ENCODE measurements at places on chromosomes 2 and 18. TPM values are rescaled to one million over a fixed set of nuclear protein-coding genes. Genes with fewer than 3 reads are reported as not detected.

DNA sequence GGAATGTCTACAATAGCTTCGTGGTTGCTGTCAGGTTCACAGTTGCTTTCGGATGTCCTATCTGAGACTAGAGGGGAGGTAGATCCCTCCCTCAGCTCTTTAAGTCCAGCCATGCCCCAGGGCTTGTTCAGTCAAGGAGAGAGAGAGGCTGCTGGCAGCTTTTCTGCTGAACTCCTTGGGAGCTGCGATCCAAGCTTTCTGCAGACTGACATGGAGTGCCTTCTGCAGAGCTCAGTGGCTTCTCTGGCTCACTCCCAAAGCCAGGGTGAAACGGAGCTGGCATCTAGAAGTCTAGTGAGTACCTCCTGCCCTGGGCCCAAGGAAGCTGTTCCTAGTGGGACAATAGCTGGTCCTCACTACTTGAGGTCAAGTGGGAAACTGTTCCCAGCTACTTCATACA, 62.5 kb downstream of the TMEM17 start:
- DNase-seq, result peak; percentile 17

GRCh38 chr2:118431997-118432396, 343.7 kb downstream of the INSIG2 start:
- no peak for DNase-seq

DNA sequence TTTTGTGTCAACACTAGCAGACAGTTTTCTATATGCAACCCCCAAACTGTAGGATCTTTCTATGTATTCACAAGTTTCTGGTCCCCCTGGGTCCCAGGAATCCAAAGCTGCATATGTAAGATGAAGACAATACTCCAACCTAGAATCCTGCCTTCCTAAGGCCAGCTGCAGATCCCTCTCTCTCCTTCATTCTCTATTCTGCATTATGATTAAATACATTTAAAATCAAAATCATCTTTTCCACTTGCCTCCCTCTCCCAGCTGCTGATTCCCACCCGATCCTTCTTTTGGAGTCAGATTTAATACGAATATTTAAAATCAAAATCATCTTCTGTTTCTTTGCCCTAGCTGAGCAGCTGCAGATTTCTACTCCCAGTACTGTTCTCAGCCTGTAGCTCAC, 783.0 kb upstream of the ZEB2 start:
- DNase-seq, result no peak

- DNase-seq, result no peak
Measured at GRCh38 chr2:218152172-218152571, 14.6 kb downstream of the CXCR1 start.

The TMEM247 gene
- polyA plus RNA-seq, result not detected

DNA sequence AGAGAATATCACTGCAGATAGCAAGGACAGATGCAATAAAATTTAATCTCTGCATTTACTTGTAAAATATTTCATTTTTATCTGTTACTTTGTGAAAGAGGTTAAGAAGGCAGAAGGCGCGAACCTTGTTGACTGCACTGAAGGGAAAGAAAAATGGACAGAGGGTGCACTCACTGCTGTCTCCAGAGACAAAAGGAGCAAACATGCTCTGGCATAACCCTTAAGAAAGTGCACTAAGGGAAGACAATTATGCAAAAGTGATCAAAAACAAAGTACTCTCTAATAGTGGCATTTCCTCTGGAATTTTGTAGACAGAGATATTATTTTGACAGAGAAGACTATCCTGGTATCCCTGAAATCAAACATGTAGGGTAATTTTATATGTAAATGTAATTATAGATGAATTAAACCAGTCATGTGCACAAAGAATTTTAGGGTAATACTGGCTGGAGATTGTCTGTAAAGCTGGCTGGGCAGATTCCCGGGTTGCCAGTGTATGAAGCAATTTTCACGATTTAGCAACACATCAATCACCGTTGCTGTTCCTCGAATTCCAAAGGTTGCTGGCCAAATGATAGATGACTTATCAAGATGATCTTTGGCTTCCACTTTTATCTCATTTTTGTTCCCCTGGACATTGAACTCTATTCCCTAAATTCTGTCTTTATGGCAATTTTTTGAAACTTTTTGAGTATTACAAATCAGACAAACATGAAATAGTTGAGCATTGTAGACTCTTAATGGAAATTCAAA, 1176.9 kb downstream of the SUCLG1 start:
- DNase-seq, result no peak

The SCN7A gene
- 1.6 TPM for polyA plus RNA-seq

- no peak for DNase-seq
Measured at GRCh38 chr2:129862668-129863067, 116.8 kb upstream of the RAB6C start.

The COL4A3 gene
- 0.46 TPM for polyA plus RNA-seq

GRCh38 chr18:38313831-38314230, 748.2 kb upstream of the CELF4 start:
- DNase-seq, result no peak

- DNase-seq, result no peak
Measured at GRCh38 chr18:14930576-14930975, 182.6 kb downstream of the ANKRD30B start.

The TPO gene
- not detected for polyA plus RNA-seq

The UGT1A5 gene
- polyA plus RNA-seq, result 0.14 TPM

DNA sequence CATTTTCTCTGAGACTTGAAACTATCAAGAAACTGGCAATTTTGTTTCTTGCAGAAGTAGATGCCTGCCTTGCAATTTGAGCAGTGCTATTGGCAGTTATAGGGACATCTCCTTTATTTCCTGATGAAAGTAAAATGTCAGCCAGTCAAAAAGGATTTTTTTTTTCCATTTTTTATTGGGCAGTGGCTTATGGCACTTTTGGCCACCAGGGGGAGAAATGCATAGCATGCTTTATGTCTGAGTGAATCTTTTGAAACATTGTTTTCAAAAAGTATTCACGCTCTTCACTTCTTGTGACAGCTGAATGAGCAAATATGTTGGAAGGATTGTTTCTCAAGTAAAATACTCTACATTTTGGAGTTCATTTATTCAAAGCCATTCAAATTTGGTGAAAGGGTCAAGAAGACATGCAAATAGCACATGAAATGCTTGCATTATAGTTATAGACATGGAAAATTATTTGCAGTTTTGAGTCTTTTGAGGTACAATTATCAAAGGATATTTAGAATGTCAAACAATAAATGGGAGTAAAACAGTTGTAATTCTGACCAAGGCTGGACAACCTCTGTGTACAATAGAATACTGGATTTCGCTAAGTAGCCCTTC, 491.0 kb downstream of the CDH2 start:
- no peak for DNase-seq

- DNase-seq, result no peak
Measured at GRCh38 chr2:29916571-29916970, 4.8 kb downstream of the ALK start.

GRCh38 chr2:86015006-86015405, 90.7 kb downstream of the POLR1A start:
- DNase-seq, result no peak

The RPL37A gene
- 819 TPM for polyA plus RNA-seq

The ATL2 gene
- 21.0 TPM for polyA plus RNA-seq

GRCh38 chr18:76388891-76389423, 106.1 kb downstream of the ZNF516 start:
- no peak for DNase-seq

- no peak for DNase-seq
Measured at GRCh38 chr18:73724958-73725357, 422.7 kb downstream of the FBXO15 start.

- DNase-seq, result no peak
Measured at GRCh38 chr2:54384301-54385203, 71.6 kb upstream of the SPTBN1 start.

DNA sequence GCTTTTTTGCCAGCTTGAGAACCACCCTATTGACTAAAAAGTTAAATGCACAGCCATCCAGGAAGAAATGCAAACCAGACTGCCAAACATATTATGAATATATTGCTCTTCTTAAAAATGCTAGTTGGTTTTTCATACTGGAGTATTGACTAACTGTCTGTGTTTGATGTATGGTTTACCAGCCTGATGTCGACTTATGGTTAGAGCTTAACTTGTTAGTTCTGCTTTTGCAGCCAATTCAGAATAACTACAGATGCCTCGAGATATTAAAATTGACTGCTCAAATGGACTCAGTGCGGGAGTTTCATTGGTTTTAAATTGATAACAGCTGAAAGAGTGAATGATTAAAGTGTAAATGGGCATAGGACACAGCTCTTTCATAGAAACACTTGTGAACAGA, 369.8 kb downstream of the ARHGAP15 start:
- no peak for DNase-seq

The ANKRD53 gene
- 0.29 TPM for polyA plus RNA-seq

GRCh38 chr2:130152816-130153595, 8.1 kb upstream of the CCDC74B start:
- DNase-seq, result no peak

The CYRIA gene
- polyA plus RNA-seq, result 1.3 TPM

The RAPGEF4 gene
- polyA plus RNA-seq, result 9.1 TPM

DNA sequence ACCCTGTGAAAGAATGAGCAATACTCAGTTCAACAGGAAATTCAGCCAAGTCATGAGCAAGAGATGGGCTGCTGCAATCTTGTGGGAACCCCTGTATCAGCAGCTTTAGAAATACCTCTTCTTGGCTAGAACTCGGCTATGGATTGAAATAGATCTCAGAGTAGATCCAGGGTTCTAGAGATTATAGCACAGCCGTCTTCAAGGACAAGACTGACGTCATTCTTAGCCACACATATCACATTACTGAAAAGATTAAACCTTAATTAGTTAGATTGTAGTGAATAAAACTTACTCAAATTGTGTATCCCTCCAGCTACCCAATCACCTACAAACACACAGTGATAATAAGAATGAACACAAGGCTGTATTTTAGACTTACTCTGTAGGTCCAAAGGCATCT, 776.4 kb downstream of the EPHA4 start:
- DNase-seq, result no peak

DNA sequence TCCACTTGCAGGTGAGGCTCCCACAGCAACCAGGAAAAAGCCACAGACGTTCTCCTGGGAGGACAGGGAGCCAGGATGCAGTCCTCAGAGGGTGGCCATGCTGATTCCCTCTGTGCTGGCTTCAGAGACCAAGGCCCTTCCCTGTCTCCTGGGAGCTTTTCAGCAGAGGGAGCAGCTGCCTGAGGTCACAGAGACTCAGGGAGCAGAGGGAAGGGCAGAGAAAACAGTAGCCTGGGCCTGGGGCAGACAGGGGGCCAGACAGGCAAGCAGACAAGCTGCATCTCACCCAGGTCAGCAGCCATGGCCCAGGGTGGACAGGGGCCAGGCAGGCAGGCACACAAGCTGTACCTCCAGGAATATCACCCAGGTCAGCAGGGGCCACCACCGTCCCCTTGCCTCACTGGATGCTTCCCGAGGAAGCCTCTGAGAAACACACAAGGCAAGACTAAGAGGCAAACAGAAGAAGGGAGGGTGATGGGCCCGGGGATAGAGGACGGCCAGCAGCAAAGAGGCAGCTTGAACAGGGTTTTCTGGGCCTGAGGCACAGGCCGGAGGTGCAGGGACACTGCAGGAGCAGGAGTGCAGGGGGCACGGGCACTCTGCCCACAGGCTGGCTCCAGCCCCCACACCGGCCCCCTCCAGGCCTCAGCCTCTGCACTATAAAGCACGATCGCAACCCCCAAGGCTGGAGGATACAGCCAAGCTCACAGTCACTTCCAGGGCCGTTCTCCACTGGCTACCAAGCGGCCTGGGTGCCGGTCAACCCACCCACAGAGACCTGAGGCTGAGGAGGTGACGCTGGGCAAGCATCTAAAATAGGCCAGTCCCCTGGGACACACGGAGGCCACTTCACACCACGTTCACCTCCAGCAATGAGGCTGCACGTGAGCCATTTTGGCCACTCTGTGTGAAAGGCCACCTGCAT, 6.1 kb downstream of the SLC66A2 start:
- no peak for DNase-seq

The RND3 gene
- polyA plus RNA-seq, result 30.0 TPM

- no peak for DNase-seq
Measured at GRCh38 chr2:109005686-109006204, 16.7 kb upstream of the EDAR start.

DNA sequence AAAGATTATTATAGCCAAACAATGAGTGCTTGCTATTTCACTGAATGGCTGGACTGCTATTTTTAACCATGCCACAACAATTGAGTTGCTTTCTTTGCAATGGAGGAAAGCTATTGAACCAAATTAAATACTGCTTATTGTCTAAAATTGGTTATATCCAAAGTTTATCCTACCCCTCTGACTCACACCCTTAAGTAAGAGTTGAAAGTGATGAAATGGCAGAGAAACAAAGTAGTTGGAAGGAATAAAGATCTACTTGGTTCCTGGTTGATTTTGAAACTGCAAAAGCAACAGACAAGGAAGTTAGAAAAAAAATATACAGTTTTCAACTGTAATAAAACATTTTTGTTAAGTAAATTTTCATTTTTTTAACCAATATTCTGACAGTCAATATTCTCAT, 47.5 kb downstream of the EML4 start:
- no peak for DNase-seq

- no peak for DNase-seq
Measured at GRCh38 chr2:213234641-213235040, 49.6 kb upstream of the SPAG16 start.

GRCh38 chr2:136917411-136917881, 152.1 kb downstream of the THSD7B start:
- no peak for DNase-seq

The TRABD2A gene
- 0.26 TPM for polyA plus RNA-seq

DNA sequence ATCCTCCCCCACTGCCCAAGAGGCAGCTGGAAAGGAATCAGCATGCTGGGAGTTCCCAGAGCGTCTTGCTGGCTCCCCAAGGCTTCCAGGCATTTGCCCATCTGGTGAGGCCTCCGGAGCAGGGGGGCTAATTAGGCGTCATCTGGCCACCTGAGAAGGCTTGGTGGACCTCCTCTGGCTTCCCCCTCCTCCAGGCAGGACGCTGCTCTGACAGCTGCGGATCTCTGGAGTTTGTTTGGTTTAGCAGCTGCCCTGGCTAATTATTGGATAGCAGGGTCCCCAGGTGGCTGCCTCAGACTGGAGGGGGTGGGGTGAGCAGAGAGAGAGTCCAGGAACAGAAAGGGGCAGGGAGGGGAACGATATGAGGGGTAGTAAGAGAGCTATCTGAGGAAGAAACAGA, 425.2 kb upstream of the MEX3C start:
- DNase-seq, result no peak

GRCh38 chr2:165601065-165601830, 131.8 kb downstream of the CSRNP3 start:
- no peak for DNase-seq

- DNase-seq, result no peak
Measured at GRCh38 chr2:75464348-75464946, 96.3 kb downstream of the EVA1A start.

The HOXD3 gene
- polyA plus RNA-seq, result not detected

DNA sequence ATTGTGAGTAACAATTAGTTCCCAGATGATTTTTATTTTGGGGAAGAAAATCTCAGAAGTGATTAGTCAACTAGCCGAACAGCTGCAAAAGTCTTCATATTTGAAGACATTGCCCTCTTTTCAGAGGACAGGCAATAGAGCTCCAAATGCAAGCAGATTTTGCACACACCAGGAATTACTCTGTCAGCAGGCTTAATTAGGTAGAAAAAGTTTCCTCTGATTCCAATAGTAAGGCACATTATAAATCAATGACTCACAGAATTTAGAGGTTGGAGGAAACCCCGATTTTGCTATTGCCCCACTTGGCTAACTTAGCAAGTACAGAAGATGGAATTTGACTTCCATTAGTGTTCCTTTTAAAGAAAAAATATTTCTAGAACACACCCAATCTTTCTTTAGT, 30.7 kb upstream of the SCN1A start:
- DNase-seq, result no peak

GRCh38 chr2:219278655-219279150, 463 bp upstream of the DNAJB2 start:
- DNase-seq, result no peak

- no peak for DNase-seq
Measured at GRCh38 chr2:172986040-172986439, 89.6 kb upstream of the MAP3K20 start.

- DNase-seq, result no peak
Measured at GRCh38 chr2:74566754-74567085, 12.2 kb downstream of the DOK1 start.

The POTEC gene
- not detected for polyA plus RNA-seq
